CD4-positive, alpha-beta T cell treated with Interleukin-6 for 4 hours (primary cell): ENCODE measurements at places on chromosomes 3 and 15.

GRCh38 chr3:120614765-120615164 is 18.6 kb downstream of the NDUFB4 start:
- no peak for DNase-seq

DNA sequence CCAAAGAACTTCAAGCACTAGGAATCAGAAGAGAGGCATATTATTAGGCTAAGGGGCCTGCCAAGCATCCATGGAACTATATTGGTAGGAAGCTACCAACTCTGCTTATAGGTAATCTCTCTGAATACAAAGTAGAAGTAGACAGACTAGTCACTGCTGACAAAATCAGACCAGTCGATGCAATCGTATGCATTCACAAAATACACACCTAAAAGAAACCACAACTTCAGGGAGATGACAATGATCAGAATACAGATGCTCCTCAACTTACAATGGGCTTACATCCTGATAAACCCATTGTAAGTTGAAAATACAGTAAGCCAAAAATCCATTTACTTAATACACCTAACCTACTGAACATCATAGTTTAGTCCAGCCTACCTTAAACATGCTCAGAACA is 94.7 kb downstream of the FSIP1 start:
- no peak for DNase-seq

DNA sequence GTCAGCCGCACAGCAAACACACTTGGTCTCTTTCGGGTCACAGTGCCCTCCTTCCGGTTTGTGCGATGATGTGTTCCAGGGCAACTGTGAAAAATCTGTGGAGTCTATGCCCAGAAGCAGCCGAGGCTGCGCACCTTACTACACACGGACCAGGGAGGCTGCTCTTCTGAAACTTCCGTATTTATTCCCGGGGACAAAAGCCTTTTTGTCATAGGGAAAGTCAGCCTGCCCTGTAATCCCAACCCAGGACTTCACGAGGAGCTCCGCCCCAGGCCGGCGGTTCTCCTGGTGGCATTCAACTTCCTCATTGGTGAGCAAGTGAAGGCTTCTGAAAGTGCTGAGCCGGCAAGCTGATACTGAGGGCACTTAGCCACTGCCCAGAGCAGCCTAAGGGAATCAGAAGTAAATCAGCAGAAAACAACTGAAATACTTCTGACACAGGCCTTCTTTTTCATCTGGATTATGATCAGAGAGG is 126.5 kb downstream of the FMN1 start:
- peak; percentile 7 for DNase-seq

DNA sequence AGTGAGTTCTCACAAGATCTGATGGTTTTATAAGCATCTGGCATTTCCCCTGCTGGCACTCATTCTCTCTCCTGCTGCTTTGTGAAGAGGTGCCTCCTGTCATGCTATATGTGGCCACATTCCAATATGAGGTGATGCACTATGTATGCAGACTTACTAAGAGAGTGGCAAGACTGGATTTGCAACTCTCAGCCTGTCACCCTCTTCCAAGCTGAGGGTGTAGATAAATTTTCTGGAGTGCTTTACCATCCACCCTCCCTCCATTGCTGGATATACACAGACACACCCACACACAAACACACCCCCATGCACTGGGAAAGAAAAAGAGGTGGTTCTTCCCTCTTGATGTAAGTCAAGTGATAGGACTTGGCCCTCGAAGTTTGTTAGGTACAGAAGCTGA is 30.2 kb upstream of the CHMP2B start:
- DNase-seq, result no peak

- no peak for DNase-seq
These were observed 1225.1 kb downstream of the OTOL1 start for GRCh38 chr3:162721736-162722135.

DNA sequence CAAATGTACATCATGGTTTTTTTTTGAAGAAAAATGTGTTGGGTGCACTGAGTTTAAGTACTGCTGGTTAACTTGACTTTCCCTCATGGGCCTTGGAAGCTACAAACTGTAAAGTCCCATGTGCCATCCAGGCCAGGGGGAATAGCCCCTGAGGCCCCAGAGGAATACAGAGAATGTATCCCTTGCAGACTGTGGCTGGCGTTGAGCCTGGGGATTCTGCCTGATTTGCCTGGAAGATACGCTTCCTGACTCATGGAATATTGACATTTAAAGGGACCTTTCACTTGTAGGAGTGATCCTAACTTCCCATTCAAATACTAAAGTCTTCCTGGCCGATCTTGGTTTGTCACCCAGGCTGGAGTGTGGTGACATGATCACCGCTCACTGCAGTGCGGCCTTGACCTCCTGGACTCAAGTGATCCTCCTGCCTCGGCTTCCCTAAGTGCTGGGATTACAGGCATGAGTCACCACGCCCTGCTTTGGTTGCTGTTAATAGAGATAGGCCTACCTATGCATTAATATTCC is 42.0 kb downstream of the ADAMTSL3 start:
- no peak for DNase-seq

GRCh38 chr3:98331329-98331728 is 22.3 kb upstream of the OR5K4 start:
- no peak for DNase-seq

- DNase-seq, result peak; percentile 41
These were observed 1.0 kb upstream of the IGF2BP2 start for GRCh38 chr3:185825639-185826481.

- no peak for DNase-seq
These were observed 75.1 kb upstream of the OSTN start for GRCh38 chr3:191123946-191124345.

- DNase-seq, result no peak
These were observed 15.8 kb upstream of the KCNMB3 start for GRCh38 chr3:179266701-179267211.

GRCh38 chr3:106232956-106233355 is 364.1 kb upstream of the CBLB start:
- DNase-seq, result no peak

GRCh38 chr3:146550743-146551510 is 6.5 kb upstream of the PLSCR1 start:
- no peak for DNase-seq

- DNase-seq, result no peak
These were observed 448.7 kb downstream of the LPP start for GRCh38 chr3:188602620-188603019.

- DNase-seq, result no peak
These were observed 582.6 kb upstream of the UBE2E2 start for GRCh38 chr3:22620498-22620897.

- DNase-seq, result no peak
These were observed 139.9 kb downstream of the ROBO2 start for GRCh38 chr3:77179762-77180161.

GRCh38 chr15:85457392-85457968 is 77.1 kb downstream of the AKAP13 start:
- DNase-seq, result no peak

DNA sequence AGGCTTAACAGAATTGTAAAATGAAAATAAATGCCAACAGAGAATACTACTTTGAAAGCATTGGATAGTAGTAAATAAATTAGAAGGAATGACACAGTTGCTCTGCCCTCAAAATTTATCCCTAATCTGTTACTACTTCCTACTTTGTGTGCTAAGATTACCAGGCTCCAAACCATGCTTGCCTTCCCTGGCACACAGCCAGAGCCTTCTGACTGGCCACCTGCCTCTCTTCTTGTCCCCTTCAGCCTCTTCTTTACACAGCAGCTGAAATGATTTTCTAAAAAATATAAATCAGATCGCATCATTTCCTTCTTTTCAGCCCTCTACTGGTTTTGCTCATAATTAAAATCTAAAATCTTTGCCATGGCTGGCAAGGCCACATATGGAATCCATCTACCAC is 334.1 kb downstream of the FHIT start:
- DNase-seq, result no peak

GRCh38 chr15:100596792-100597191 is 5.2 kb downstream of the LINS1 start:
- DNase-seq, result peak; percentile 89

DNA sequence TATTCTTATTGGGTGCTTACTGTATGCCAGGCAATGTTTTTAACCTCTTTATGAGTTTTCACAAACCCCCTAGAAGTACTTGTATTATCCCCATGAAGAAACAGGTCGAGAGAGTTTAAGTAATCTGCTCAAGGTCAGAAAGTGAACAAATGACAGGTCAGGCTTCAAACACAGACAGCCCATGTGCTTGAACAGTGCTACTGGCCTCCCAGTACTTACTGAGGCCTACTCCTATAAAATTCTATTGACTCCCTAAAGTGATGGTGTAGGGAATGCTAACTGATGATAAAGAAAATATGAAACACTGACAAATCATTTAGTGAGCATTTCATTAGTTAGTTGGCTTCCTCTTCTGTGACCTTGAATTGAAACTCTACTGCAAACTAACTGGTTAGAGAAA is 4.2 kb upstream of the CNBP start:
- no peak for DNase-seq

GRCh38 chr15:88621789-88622604 is 857 bp downstream of the AEN start:
- peak; percentile 65 for DNase-seq

GRCh38 chr3:72738752-72739530 is 109.3 kb downstream of the SHQ1 start:
- DNase-seq, result peak; percentile 86

DNA sequence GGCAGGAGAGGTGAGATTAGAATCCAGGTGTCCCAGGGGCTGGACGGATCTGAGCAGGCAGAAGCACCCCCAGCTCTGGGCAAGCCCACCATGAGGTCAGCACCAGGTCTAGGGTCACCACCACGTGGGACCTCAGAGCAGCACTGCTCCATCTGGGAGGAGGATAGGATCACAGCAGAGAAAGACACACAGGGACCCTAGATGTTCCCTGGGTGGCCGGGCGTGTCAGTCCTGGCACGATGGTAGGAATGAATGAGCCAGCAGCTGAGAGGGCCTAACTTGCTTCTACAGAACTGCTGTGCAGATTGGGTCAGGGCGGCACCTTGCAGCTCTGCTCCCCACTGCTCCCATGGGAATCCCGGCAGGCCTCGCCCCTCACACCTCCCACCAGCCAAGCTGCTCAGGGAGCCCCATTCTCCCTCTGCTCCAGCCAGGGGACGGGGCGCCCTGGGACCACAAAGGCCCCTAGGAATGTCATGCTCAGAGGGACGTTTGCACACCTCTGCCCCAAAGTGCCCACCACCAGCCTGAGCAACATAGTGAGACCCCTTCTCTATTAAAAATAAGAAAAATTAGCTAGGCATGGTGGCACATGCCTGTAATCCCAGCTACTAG is 66.3 kb downstream of the ZNF445 start:
- no peak for DNase-seq

DNA sequence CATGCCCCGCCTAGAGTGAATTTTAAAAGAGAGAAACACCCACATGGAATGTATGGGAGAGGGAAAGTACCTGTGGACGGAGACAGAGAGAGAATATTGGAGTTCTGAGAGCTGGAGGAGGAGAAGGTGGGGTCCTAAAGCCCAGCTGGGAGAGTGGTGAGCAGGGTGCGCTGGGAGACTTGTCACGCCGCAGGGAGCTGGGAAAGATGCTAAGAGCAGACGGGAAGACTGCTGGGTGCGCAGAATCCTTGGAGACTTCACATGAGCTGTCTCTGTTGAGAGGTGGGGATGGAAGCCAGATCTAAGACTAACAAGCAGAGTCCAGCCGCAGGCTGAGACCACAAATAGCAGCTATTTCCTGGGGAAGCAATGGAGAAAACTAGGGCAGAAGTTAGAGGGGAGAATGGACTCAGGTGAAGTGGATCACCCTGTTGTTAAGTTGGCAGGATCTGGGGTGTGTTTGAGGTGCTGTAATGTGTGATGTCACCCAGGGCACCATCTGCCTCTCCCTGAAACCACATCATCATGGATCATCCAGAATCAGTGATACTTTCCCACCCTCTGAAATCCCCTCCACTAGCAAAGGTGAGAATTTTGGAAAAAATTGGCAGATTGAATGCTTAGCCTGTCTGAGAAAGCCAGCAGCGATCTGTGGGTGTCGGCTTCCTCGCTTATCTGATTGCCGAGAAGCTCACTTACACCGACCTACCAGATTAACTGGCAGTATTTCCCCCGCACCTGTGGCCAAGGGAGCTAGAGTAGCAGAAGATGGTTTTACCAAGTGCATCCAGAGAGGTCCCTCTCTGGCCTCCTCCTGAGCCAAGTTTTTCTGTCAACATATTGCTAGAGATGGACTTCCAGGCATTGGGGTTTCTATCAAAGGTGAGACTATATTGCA is 174.8 kb upstream of the BHLHE40 start:
- no peak for DNase-seq

DNA sequence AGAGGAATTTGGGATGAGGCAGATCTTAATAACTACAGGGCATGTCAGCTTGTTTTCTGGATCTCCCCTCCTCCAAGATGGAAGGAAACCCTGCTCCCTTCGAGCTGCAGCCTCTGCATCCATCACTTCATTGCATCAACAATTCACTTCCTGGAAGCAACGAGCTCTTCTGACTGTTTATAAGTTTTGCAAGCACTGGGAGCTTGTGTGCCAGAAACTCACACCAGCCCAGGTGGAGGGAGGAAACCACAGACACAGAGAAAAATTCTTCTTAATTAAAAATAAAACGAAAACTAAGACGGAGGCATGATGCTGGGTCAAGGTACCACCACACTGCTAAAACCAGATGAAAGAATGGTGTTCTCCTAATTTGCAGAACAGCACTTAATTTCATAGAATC is 10.6 kb downstream of the LRIG1 start:
- DNase-seq, result peak; percentile 55

- no peak for DNase-seq
These were observed 587.4 kb upstream of the SGO1 start for GRCh38 chr3:20773320-20773984.

GRCh38 chr3:56918111-56918568 is 116.4 kb upstream of the ARHGEF3 start:
- peak; percentile 33 for DNase-seq

DNA sequence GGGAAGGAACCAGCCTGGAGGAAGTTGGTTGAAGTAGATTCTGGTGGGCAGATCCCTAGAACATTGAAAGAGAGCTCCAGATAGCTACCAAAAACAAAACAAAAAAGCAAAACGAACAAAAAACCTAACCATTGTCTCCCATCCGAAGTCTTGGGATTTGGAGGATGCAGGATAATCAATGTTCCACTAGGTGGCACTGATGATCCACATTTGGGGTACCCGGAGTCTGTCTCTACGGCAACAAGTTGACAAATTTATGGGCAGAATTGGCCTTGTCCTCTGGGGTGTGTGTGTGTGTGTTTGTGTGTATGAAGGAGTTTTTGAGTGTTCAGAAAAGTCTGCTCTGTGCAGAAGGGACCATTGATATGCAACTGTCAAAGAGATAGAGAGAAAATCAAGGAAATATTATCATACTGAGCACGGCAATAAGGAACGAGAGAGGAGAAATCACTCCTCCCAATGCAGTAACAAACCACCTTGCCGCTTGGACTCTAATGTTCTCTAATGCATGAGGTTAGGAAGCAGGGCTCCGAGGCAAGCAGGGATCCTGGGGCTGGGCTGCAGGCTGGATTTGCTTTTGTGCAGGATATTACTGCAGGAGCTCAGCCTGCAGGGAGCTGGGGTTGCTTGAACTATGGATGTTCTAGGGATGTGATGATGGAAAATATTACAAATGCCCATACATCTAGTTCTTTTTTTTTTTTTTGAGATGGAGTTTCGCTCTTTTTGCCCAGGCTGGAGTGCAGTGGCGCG is 59.8 kb upstream of the KLHL25 start:
- peak; percentile 50 for DNase-seq
